ENCODE measurements at places on chromosomes 4 and X.
A peak's percentile ranks its signal among the peaks of the same experiment; 100 is the strongest.

GRCh38 chrX:10508891-10509290 lies 111.5 kb downstream of the MID1 start:
- DNase-seq = peak; percentile 16

DNA sequence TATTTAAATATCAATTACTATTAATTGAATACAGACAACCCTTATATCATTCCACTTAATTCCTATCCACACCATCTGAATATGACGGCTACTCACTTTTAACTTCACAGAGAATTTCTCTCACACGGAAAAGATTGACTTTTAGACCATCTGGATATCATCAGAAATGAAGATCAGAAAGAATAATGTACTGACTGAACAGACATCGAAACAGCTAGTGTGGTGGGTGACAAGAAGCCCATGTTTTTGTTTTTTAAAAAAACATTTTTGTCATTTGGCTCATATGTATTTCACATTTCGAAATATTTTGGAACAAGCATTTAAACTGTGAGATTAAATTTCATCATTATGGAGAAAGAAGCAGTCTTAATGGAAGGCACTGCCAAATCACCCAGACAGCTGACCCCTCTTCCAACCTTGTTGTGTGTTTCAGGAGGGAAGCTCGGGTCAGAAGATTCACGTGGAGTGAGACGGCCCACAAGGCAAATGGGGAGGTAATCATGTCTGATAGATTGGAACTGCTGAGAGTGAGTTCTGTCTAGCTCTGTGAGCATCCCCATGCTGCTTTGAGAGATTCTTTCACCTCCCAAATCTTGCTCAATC lies 204.2 kb upstream of the RASGEF1B start:
- no peak for DNase-seq

DNA sequence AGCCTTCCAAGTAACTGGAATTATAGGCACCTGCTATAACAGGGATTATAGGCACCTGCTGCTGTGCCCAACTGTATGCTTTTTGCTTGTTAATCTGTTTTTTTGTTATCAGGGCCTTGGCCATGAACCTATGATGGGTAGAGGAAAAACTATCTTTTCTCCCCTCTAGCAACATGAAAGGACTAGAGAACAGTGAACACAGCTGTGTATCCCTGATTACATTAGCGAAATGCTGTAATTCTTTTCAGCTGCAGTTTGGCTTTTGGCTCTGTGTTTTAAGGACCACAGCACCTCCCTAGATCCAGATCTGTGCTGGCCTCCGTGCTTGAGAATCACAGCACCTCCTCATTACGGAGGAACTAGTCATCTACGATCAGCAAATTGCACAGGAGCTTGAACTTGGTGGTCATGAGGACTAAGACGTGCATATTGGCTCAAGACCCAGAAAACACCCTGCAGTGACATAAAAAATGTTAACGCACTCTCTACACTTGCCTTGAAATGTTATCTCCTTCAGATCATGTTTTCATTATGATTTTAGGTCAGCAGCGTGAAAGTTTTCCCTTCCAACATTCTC lies 57.7 kb upstream of the S100G start:
- DNase-seq = no peak

GRCh38 chr4:153205757-153206156 lies 1.5 kb downstream of the TRIM2 start:
- peak; percentile 43 for DNase-seq

DNA sequence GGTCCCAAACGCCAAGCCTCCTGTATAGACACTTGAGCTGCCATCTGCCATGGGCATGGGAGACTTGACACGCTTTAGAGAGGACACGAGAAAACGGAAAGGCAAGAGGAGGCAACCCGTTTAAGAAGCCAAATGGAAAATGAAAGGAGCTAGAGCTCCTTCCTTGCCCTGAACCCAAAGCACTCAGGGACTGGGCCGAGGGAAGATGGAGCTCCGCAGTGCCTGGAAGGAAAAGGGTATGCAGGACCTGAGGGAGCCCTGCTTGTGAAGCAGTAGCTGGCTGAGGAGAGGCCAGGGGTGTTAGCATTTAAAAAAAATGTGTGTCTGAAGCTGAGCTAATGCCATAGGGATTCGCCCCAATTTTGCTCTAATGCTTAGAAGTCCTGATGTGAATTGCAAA lies 15.1 kb downstream of the MCF2 start:
- DNase-seq = no peak

GRCh38 chr4:6071191-6071958 lies 53.1 kb upstream of the C4orf50 start:
- DNase-seq = peak; percentile 34

GRCh38 chr4:111064342-111064993 lies 441.6 kb upstream of the PITX2 start:
- peak; percentile 16 for DNase-seq

DNA sequence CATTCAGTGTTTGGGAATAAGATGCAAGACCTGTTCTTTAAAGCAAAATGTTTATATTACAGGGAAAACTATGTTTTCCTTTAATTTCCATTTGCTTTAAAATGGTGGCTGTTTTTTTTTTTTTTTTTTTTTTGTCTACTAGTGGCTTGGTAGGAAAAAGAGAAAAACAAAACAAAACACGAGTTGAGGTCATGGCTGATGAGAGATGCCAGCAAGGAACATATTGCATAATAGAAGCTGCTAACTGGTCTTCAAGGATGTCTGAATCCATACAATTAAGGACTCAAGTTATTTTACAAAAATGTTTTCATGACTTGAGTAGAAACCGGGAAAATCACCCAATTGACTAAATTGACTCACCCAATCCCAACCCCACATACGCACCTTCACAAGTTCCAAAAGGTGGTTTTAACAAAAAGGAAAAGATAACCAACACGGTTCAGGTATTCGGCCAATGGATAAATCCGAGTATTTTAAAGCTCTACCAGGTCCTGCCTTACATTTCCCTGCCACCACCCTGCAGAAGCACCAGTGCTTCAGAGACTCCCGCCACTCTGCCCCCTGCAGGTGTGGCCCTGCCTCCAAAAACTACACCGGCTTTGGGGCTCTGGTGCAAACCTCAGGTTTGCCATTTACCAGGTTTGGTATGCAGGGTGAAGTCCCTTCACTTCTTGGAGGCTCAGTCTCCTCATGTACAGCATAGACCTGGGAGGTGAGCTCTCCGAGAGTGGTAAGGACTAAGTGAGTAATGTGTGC lies 27.1 kb downstream of the PIR start:
- DNase-seq = peak; percentile 21
